SW480 (cell line): ENCODE measurements at places on chromosomes 13 and 19.

DNA sequence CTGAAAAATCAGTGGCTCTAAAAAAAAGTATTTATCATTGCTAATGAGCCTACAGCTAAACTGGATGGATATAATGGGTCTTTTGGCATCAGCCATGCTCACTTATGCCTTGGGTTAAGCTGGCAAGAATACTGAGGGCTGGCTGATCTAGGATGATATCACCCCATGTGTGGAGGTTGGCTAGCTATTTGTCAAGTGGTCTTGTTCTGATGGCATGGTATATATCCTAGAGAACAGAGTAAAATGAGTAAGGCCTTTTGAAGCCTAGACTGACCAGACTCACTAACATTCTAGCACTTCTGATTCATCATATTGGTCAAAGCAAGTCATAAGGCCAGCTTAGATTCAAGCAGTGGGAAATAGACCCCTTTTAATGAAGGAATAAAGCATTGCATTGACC lies 383.0 kb downstream of the SLITRK1 start:
- DNase-seq = no peak

DNA sequence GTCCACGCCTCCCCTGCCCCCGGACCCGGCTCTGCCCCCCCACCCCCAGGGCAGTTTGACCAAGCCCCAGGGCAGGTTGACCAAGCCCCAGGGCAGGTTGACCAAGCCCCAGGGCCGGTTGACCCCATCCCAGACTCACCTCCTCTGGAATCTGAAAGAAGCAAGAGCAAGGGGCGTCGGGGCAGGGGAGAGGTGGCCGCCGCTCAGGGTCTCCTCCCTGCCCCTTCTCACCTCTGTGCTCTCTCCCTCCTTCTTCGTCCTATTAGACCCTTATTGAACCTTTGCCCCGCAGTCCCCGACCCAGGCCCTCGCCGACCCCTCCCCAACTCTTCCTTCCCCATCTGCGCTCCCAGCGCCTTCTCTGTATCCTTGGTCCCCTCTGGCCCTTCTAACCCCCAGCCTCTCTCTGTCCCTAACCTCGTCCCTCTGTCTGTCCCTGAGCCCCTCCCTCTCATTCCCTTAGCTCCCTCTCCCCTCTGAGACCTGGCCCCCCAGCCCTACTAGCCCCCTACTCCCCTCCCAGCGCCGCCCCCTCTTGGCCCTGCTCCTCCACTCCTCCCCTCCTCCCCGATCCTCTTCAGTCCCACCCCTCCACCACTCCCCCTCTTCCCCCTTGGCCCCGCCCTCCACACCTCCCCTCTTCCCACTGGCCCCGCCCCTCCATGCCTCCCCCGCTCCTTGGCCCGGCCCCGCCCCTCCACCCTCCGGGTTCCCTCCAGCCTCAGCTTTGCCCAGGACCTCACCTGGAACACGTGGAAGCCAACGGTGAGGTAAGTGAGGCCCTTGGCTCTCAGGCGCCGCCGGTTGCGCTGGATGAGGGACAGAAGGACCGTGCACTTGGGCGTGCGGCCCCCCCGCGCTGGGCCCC lies 7.6 kb downstream of the CAPN12 start:
- peak; percentile 55 for DNase-seq

DNA sequence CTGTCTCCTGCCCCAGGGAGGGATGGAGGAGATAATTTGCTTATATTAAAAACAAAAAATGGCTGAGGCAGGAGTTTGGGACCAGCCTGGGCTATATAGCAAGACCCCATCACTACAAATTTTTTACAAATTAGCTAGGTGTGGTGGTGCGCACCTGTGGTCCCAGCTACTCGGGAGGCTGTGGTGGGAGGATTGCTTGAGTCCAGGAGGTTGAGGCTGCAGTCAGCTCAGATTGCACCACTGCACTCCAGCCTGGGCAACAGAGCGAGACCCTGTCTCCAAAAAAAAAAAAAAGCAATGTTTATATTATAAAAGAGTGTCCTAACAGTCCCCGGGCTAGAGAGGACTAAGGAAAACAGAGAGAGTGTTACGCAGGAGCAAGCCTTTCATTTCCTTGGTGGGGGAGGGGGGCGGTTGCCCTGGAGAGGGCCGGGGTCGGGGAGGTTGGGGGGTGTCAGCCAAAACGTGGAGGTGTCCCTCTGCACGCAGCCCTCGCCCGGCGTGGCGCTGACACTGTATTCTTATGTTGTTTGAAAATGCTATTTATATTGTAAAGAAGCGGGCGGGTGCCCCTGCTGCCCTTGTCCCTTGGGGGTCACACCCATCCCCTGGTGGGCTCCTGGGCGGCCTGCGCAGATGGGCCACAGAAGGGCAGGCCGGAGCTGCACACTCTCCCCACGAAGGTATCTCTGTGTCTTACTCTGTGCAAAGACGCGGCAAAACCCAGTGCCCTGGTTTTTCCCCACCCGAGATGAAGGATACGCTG lies 184.0 kb downstream of the KDM4B start:
- DNase-seq = no peak

DNA sequence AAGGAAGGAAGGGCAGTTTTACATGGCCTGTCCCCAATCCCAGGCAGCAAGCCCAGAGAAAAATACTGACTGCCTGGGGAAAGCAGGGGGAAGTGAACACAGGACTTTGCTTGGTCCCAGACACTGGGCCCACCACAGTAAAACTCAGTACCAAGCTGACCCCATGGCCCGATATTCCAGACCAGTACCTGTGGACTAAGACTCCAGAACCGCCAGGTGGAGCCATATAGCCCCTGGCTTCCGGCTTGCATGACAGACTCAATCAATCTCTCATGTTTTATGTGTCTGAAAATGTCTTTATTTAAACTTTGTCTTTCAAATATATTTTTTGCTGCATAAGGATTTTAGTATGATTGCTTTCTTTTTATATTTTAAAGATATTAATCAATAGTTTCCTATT lies 767.9 kb upstream of the SLITRK6 start:
- no peak for DNase-seq

GRCh38 chr13:67943116-67943515 lies 713.0 kb upstream of the PCDH9 start:
- no peak for DNase-seq

DNA sequence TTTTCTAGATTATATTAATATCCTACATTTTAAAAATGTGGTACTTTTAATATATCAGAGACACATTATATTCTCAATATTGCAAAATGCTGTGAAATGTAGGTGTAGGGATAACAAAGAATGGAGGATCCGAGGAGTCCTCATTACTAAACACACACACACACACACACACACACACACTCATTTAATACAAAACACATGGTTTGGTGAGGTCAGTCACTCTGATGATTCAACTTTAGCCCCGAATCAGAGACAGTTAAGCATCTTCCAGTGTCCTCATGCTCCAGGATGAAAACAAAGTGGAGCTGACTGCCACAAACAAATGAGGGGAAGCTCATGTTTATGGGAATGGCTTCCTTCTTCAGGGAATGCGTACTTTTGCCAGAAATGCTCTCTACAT lies 147.5 kb downstream of the CYSLTR2 start:
- no peak for DNase-seq

DNA sequence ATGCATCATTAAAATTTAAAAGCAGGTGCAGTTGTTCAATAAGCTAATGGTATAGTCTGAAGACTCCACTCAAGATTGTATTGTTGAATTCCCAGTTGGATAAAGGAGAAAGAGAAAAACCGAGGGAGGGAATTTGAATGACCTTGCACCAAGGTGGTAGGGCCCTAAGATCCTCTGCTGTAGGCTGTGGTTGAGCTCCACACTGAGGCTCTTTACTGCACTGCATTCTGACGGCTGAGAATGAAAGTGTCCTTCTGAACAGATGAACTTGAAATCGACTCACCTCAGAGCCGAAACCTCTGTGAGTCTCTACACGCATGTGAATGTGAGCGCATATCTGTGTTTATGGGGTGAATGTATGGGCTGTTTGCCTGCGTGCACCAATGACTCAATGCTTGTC lies 388.9 kb upstream of the DACH1 start:
- peak; percentile 50 for DNase-seq

DNA sequence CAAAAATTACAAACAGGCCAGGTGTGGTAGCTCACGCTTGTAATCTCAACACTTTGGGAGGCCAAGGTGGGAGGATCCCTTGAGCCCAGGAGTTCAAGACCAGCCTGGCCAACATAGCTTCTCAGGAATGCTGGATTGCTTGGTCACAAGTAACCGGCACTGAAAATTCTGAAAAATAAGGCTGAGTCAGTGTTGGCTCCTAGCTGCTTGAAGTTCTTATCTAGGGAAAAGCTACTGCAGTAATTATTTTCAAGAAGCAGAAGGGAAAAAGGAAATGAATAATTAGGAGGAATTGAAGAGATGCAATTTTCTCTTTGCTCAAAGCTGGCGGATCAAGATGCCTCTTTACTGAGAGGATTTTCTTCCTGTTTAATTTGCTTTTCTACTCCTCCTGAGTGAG lies 75.0 kb upstream of the GTF3A start:
- no peak for DNase-seq

DNA sequence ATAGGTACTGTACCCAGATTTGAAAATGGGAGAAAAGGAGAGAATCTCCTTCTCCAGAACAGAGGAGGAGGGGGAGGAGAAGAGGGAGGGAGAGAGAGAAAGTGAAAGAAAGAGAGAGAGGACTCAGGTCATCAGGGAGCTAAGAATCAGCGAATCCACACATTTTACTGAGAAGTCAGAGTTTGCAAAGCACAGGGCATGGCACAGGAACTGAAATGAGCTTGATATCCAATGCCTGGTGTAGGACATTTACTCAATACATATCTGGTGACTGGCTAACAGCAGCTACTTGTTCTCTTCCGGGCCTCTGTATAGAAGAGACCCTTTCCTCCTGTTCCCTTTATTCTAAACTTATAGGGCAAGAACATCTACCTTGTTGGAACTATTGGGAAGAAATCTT lies 375.1 kb downstream of the KLF5 start:
- no peak for DNase-seq

DNA sequence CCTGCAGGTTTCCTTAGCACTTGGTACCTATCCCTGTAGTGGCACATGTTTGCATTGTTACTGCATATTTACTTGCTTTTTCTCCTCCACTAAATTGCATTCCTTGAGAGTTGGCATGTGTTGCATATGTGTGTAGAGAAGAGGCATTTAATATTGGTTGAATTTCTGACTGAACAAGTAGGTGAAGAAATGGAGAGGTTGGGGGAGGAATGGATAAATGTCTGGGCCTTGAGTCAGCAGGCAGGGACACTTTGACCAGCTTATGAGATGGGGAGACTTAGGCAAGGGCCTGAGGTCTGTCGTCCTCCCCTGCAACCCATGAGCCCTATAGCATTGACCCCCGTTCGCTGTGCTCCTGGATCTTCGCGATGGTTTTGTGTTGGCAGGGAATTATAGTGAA lies 2.0 kb upstream of the GPR18 start:
- DNase-seq = no peak

- DNase-seq = no peak
Measured at GRCh38 chr13:110628477-110628793, 13.1 kb downstream of the NAXD start.

GRCh38 chr13:98014766-98015165 lies 61.3 kb downstream of the IPO5 start:
- DNase-seq = no peak

GRCh38 chr19:14559916-14560775 lies 11.7 kb downstream of the NDUFB7 start:
- no peak for DNase-seq

GRCh38 chr13:92954746-92955145 lies 271.9 kb upstream of the GPC6 start:
- no peak for DNase-seq

- DNase-seq = no peak
Measured at GRCh38 chr19:20478936-20479335, 86.6 kb downstream of the ZNF737 start.

- DNase-seq = no peak
Measured at GRCh38 chr13:40158218-40158617, 502.8 kb downstream of the COG6 start.

DNA sequence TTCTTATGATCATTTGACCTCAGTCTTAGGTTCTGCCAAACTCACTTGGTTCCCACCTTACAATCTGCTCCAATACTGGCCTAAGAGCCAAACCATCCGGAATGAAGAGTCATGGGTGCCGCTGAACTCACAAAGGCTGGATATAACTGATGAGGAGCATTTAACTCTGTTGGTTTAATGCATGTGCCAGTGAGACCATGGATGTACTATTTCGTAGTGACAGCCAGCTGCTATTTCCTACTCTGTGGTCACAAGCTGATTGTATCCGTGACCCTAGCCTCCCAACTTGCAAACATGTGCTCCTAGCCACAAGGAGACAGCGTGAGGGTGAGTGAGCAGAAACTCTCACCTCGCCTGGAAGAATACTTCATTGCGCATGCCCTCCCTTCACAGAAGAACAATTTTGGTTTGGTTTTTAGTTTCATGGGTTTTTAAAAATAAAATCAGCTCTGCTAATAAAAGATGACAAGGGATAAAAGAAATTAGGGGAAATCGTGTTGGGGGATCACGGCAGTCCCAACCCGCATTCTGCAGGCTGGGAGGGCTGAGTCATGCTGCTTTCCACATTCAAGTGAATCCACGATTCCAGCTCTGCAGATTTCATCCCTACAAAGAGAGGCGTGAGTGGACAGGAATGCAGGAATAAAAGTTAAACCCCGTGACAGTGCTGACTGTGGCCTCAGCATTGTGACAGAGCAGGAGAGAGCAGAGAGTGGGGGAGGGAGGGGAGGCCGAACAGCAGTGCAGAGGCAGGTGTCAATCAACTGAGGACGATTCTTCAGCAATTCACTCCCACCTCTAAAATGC lies 66.8 kb upstream of the RAP2A start:
- DNase-seq = peak; percentile 47

- DNase-seq = no peak
Measured at GRCh38 chr19:8530061-8530679, 16.2 kb upstream of the ZNF414 start.

DNA sequence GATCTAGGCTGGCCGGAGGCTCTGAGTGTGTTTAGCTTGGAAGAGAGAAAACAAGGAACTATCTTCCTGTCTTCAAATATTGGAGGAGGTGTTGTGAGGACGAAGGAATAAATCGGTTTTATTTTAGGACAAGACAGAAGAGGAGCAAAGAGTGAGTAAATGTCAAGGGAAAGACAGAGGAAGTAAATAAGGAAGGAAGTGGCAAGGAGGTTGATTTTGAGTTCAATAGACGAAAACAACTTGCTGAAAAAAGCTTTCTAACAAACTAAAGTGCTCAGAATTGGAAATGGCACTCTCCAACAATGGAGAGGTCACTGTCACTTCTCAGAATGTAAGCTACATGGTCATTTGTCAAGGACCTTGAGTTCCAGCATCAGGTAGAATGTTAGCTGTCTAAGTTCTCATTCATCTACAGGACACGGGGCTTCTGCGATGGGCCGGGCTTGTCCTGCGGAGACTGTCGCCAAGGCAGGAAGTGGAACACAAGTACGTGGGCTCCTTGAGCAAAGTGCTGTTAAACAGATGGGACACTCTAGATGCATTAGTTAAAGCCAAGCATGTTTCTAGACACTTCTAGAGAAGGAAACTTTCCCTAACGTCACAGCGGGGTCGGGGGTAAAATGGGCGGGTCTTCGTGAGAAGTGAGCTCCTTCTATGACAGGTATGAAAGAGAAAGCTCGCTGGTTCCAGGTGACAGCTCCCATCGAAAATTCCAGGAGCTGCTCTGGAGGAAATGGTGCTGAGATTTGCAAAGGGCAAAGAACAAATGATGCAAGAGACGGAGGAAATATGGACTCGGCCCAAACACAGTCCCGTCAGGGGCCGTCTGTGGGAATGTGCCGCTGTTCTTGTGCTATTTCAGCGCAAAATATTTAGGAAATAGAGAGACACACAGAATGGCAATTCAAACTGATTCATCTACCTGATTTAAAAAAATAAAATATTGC lies 103.9 kb upstream of the UBL3 start:
- DNase-seq = no peak

GRCh38 chr19:48872884-48873475 lies 759 bp downstream of the PPP1R15A start:
- peak; percentile 99 for DNase-seq

GRCh38 chr13:114145722-114146121 lies 13.3 kb upstream of the RASA3 start:
- no peak for DNase-seq

- DNase-seq = no peak
Measured at GRCh38 chr13:42551611-42552010, 22.3 kb upstream of the TNFSF11 start.
